Stimulated activated CD4-positive, alpha-beta T cell treated with anti-CD3 and anti-CD28 coated beads, Interleukin-2, amount 100 ng/mL, for 48 hours (primary cell): ENCODE measurements at places on chromosomes 5 and 9.

- DNase-seq = no peak
Measured at GRCh38 chr5:166031926-166032325, 2259.5 kb upstream of the WWC1 start.

DNA sequence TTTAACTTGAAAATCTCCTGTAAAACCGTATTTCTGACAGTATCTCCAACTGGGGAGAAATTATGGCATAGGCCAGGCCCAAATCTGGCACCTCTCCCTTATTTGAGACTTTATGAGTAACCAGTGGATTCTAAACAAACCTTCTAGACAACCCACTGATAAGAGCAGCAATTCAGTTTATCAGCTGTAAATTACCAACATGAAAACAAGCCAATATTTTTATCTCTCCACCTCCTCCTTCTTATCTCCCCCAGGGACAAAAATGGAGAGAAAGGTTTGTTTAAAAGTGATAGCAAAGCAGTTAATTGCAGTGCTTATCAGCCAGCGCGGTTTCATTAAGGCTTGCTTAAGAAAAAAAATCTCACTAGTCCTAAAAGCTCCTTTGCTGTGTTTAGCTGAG lies 53.8 kb downstream of the KCNV2 start:
- DNase-seq = no peak

DNA sequence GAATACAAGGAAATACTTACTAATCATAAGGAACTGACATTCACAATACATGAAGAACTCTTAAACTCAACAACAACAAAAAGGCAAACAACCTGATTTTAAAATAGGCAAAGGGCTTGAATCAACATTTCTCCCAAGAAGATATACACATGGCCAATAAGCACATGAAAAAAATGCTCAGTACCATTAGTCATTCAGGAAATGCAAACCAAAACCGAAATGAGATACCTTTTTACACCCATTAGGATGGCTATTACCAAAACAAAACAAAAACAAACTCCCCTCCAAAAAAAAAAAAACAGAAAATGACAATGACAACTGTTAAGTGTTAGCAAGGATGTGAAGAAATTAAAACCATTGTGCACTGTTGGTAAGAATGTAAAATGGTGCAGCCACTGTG lies 104.1 kb upstream of the ZNF462 start:
- no peak for DNase-seq

DNA sequence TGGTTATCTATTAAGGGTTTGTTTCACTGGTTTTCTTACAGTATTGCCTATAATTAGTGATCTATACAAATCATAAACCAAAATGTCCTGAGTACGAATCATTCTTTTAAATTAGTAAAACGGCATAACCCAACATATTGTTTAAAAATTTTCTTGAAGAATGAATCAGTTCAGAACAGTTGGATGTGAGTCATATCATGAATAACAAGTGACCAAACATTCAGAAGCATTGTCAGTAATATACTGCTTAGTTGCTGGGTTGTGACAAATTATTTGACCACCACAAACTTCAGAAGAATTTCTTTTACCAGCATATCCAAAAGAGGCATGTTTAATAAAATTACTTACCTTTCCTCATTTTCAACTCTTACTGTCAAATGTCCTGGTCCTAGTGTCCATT lies 111.2 kb downstream of the UNC13B start:
- no peak for DNase-seq
